ENCODE measurements at places on chromosomes 11 and 22.

DNA sequence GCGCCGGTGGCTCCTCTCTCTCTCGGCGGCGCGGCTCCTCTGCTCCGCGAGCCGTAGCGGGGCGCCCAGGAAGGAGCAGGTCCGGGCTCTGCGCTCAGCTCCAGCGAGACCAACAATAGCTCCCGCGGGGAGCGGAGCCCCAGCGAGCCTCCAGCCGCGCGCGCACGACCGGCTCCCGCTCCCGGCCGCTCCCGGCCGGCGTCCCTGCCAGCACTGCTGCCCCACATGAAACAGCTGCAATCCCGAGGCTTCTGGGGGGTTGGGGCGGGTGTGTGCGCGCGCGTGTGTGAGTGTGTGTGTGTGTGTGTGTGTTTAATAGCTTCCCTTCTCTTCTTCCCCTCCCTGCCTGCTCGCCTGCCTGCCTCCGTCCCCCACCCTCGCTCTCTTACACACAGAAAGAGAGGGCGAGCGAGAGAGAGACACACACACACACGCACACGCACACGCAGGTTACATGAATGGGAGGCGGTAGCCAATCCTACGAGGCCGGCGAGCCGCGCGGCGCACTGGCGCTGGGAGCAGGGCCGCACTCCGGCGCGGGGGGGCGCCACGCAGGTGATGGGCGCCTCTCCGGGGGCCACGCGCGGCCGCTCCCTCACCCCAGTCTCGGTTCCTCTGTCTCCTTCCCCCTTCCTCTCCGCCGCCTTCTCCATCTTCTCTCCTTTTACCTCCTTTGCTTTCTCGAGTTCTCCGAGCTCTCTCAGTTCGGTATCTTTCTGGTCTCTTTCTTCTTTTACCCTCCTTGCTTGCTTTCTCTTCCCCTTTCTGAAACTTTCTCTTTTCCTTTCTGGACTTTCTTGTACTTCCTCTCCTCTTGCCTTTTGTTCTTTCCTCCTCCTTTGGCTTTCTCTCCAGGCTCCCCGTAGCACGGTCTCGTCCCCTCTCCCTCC, at the start of gene TENM4:
Gene TENM4, minus strand, starts transcription at position 460 of the 890 bp plus-strand sequence. CDS start 371,086 bp downstream, outside the sequence.
- DNase-seq, result no peak

DNA sequence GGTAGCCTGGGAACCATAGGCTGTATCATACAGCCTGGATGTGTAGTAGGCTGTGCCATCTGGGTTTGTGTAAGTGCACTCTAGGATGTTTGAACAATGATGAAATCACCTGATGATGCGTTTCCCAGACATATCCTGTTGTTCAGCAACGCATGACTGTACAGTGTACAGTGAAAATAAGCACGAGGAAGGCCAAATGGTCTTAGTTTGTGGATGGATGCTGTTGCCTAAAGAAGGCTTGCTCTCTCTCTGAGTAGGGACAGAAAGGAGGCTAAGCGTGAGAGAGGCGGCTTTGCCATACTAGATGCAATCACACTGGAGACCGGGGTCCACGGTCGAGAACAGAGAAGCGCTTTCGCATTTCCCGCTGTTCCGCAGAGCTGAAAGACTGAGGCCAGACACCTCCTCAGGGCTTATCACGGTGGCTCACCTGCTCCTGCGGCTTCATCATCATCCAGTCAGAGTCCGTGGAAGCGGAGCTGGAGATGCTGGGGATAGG, 27.6 kb upstream of the APLP2 start:
- DNase-seq, result no peak

- no peak for DNase-seq
Observed at GRCh38 chr11:38282718-38283117, 1684.7 kb upstream of the RAG2 start.

DNA sequence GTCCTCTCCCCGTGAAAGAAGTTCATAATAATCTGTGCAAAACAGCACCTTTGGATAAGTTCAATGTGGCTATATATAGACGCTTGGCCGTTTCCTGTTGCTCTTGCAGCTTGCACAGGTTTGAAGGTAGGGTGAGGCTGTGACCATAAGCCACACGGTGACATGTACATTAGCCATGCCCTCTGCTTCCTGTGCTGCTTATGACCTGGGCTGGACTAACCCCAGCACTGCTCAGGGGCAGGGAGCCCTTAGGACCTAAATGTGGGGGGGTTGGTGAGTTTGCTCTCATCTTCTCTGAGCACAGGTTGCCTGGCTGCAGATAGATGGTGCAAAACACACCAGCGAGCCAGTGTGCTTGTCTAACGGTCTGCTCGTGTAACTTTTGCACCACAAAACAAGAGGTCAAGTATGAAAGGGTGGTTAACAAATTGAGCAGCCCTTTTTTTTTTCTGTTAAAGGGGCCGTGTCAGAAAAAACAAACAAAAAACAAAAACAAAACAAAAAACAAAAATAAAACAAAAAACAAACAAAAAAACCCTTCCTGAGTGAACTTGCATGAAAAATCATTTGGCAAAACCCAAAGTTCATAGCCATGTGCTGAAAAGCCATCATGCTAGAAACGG, 37.3 kb downstream of the FLI1 start:
- DNase-seq, result no peak

DNA sequence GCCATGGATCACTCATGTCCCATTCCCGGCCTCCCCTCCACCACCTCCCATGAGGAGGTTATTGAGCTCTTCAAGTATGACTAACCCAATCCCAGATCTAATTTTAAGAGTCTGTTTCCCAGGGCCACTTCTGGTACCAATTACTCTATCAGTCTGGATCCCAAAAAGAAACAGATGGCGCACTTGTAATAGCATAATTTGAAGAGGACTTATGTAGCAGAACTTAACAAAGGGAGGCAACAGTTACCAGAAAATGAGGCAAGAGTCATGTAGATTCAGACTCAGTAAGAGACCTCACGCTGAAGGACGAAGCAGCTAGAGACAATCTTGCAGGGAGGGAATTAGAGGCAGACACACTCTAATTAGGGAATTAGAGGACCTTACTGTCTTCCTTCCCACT, 46.9 kb downstream of the DDX6 start:
- DNase-seq, result no peak

- DNase-seq, result no peak
Observed at GRCh38 chr11:94809251-94809650, 41.1 kb downstream of the AMOTL1 start.

DNA sequence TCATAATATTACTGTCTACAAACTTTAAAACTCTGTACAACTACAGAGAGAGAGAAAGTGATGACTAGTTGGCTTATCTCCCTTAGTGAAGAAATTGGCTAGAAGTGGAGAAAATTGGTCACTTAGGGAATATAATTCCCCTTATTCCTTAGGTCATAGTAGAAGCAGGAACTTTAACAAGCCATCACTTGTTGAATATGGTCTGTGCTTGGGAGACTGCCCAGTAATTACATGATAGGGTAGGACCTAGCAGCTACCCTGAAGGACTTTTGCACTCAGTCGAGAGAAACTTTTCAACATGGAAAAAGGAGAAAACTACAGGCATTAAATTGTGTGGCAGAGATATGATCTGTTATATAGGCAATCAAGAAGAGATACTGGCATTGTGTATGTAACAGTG, 576.5 kb upstream of the CCDC90B start:
- no peak for DNase-seq

DNA sequence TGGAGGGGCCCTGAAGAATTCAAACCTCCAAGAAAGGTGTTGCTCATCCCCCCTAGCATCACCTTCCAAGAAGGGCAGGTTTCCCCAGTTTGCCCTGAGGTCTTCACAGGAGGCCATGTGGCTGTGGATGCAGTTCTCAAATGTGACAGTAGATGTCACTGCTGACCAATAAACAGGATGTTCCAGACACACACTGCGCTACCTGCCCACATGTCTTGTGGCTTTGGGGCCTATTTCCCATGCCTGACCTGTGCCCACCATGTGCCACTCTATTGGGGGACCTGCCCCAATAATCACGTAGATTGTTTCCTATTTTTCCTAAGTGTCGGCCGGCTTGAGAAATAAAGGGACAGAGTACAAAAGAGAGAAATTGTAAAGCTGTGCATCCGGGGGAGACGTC, 4.5 kb downstream of the GSTT2 start:
- DNase-seq, result no peak

DNA sequence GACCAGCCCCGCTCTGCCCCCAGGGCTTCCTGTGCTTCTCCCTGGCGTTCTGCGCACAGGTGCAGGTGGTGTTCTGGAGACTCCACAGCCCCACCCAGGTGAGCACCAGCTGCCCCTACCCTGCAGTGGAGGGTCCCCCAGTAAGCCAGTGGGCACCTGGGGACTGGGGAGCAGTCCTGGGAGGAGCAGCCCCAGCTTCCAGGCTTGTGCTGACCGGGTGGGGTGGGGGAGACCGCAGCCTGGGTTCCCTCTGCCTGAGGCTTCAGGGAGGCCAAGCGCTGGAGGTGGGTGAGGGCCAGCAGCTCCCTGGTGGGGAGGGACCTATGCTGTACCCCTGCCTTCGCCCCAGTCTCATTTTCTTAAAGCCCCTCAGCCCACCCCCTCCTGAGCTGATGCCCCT, 6.9 kb downstream of the TSPAN32 start:
- no peak for DNase-seq

DNA sequence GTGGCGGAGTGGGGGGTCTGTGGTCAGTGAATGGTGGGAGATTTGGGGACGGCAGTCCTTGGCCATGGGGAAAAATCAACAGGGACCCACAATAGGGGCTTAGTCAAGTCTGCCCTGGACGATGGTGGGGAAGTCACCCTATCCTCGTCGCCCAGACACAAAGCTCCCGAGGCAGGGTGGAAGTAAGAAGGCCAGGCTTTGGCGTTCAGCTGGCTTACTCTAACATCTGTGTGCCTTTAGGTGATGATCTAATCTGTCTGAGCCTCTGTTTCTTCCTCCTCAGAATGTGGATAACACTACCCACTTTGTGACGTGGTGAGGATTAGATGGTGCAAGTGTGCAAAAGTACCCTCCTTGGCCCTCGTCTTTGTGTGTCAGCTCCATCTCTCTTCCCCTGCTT, 192.2 kb downstream of the ST3GAL4 start:
- DNase-seq, result no peak

DNA sequence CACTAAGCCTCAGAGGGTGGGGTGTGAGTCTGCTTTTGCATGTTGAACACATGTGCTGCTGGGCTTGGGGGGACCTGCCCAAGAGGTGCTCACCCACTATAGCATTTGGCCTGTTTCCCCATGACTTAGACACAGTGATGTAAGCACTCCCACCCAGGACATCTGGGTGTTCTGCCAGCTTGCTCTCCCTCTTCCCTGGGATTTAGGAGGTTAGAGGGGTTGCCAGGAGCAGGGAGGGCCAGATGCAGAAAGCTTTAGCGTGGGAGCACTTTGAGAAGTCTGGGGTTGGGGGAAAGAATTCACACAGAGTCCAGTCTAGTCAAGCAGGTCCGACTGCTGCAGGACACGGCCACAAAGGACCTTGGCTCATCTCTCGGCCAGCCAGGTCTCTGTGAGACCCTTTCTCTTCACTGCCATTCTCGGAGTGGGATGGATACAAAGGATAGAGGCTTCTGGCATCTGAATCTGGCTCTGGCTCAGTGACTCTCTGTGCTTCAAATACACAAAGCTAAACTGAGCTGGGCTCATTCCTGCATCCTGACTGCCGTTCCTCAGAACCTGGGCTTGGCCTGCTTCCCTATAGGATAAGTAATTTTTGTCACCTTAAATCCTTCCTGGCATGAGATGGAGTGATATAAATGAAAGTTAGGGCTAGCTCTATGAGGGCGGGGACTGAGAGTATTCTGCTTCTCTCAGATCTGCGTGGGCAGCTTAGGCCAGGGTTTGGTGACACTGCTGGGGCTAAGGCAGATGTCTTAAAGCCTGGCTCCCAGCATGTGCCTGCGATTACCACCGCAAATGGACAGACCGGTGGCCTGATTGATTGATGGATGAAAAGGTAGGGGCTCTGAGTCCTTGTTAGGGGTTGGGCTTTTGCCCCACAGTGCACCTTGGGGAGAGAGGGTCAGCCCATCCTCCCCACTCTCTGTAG, 14.5 kb downstream of the USP2 start:
- DNase-seq, result no peak

DNA sequence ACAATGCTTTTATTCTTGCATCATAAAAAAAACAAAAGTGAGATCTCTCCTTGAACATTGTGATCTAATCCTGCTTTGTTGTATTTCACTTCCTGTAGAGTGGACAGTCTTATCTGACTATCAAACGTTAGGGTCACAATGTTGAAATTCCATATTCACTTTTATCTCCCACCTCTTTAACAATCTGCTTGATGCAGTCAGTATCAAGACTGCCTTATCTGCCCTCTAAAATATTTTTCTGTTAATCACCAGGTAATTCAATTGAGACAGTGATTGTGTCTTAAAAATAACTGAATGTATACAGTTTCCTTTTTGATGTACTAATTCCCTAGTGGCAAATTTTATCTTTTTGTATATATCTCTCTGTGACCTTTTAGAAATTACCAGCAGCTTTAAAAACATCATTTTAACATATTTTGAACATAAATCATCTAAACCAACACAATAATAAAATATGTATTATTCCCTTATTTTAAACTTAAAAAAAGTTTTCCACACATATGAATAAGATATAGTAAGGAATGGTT, 143.1 kb upstream of the MPPED2 start:
- no peak for DNase-seq

GRCh38 chr11:47716692-47717091, 1.5 kb upstream of the AGBL2 start:
- DNase-seq, result no peak

DNA sequence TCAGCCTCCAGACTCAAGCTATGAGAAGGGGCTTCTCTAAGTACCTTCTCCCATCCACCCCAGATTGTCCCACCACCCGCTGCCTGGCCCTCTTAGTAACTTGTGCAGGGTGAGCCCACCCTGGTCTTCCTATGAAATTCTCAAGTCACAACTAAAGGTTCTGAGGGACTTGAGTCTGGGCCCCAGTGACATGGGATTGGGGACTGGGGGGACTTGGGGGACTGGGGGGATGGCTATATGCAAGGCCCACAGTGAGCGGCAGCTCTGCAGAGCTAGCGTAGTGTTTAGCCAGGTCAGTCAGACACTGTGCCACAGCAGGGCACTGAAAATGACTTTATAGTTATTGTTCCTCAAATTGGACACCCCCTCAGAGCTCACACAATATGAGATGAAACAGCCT, 622.3 kb upstream of the CADM1 start:
- DNase-seq, result no peak

GRCh38 chr11:28466506-28466905, 358.3 kb downstream of the METTL15 start:
- no peak for DNase-seq

- DNase-seq, result no peak
Observed at GRCh38 chr22:34885852-34886251, 180.1 kb upstream of the ISX start.

GRCh38 chr22:37501610-37502341, 15.6 kb upstream of the MFNG start:
- no peak for DNase-seq

DNA sequence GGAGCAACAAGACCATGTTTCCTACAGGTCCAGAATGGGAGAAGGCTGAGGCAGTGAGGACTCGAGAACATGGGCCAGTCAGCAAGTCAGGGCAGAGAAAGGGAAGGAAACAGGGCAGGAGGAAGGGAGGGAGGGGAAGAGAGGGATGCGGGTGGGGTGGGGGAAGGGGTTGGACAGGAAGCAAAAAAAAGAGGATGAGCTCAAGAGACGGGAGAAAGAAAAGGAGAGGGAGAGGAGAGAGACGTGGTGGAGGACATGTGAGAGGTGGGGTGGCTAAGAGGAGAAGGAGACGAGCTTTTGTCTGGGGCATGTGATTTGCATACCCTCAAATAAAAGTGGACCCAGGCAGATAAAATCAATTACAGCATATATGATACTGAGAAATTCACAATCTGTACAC, 389.5 kb upstream of the B3GAT1 start:
- DNase-seq, result no peak

- DNase-seq, result no peak
Observed at GRCh38 chr11:114157476-114158050, 98.1 kb downstream of the ZBTB16 start.
